SHP77 (cell line): ENCODE measurements at places on chromosomes 1 and 21.
A peak's percentile ranks its signal among the peaks of the same experiment; 100 is the strongest.

GRCh38 chr1:244590670-244591069 is 62.3 kb upstream of the DESI2 start:
- DNase-seq: no peak

- DNase-seq: no peak
Observed at GRCh38 chr1:221517961-221518360, 223.9 kb downstream of the DUSP10 start.

GRCh38 chr1:195763146-195763906 is 844.9 kb downstream of the KCNT2 start:
- peak; percentile 60 for DNase-seq

DNA sequence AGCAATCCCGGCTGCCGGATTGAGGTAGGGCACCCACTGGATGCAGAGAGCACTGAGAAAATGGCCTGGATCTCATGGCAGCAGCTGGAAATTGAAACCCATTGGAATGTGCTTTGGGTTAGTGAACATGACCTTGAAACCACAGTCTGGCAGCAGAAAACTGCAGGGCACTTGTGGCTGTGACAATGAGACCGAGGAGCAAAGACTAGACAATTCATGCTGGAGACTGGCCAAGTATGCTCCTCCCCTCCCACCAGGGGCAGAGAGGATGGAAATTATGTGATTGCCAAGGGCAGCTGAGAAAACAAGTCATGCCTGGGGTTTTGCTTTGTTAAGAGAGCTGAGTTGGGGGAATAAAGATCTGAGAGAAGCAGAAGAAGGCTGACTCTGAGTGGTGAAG is 60.7 kb downstream of the ZNF697 start:
- peak; percentile 73 for DNase-seq

- no peak for DNase-seq
Observed at GRCh38 chr1:206960676-206961386, 9.4 kb downstream of the FCAMR start.

- no peak for DNase-seq
Observed at GRCh38 chr1:231384696-231385415, 37.2 kb downstream of the EGLN1 start.

DNA sequence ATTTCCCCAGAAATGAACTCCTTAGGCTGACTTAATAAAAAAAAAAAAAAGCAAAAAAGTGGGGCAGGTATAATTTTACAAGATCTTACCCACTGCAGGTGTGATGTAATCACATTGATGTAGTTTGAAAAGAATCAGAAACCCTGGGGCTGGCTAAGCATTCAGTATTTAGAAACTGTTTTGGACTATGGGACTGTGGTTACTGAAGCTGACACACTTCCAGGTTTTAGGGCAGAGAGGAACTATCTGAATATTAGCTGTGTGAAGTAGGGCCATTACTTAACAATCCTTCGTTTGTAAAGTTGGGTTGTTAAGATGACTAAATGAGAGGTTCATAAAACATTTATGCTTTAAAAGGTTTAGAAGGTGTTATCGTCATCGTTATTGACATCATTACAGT is 165.3 kb downstream of the FASLG start:
- DNase-seq: no peak
